NCI-H345 (cell line): ENCODE measurements at places on chromosomes 13 and 19.

- no peak for DNase-seq
Observed at GRCh38 chr19:7645163-7645562, 8.3 kb downstream of the STXBP2 start.

- no peak for DNase-seq
Observed at GRCh38 chr19:29118389-29118788, 94.6 kb downstream of the UQCRFS1 start.

DNA sequence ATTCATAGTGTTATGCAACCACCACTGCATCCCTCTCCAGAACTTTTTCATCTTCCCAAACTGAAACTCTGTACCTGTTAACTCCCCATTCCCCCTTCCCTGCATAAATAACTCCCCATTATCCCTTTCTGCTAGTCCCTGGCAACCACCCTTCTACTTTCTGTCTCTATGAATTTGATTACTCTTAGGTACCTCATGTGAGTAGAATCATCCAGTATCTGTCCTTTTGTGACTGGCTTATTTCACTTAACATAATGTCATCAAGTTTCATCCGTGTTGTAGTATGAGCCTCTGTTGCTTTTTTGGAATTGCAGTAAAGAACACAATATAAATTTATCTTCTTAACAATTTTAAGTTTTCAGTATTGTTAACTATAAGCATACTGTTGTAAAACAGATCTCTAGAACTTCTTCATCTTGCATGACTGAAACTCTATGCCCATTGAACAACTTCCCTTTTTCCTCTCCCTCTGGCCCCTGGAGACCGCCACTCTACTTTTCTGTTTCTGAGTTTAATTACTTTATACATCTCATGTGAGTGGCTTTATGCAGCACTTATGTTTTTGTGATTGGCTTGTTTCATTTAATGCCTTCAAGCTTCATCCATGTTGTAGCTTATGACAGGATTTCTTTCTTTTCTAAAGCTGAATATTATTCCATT, 87.3 kb upstream of the ABCC4 start:
- no peak for DNase-seq

- DNase-seq = no peak
Observed at GRCh38 chr19:17869114-17869608, 2.6 kb upstream of the SLC5A5 start.

- DNase-seq = no peak
Observed at GRCh38 chr19:1467490-1468273, 11.3 kb downstream of the C19orf25 start.

DNA sequence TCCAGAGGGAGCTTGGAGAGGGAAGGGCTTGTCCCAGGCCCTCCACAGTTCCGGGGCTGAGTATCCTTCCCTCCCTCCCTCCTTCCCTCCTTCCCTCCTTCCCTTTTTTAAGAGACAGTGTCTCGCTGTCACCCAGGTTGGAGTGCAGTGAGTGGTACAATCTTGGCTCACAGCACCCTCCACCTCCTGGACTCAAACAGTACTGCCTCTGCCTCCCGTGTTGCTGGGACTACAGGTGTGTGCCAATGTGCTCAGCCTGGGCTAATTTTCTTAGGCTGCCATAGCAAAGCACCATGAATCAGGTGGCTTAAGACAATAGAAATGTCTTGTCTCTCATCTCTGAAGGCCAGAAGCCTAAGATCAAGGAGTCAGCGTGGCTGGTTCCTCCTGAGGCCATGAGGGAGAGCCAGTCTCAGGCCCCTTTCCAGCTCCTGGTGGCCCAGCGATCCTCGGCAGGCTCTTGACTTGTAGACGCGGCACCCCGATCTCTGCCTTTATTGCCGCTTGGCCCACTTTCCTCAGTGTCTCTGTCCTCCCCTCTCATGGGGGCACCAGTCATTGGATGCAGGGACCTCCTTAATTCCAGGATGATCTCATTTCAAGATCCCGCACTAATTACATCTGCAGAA, 47.5 kb downstream of the CRTC1 start:
- DNase-seq = no peak

DNA sequence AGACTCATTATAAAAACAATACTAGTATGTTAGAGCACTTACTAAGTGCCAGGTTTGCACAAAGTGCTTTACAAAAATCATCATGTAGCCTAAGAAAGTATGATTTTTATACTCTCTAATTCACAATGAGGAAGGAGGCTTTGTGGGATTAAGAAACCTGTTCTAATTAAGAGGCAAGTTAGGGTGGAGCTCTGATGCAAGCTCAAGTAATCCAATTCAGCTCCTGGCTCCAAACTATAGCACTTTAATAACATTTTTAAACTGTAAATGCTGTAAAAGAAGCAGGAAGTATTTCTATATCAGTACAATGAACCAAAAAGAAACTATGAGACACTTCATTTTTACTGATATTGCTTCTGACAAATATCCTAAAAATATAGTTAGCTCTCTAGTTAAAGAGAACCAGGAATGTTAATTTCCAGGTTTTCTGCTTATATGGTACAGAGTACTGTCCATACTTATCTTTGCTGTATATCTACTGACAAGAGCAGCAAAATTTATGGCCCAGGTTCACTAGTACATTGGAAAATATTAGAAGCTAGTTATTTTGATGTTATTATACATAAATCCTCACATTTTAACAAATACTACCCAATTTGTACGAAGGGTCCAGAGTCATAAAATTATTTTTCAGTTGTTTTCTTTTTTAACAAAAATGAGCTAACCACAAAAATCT, 482.0 kb downstream of the DIAPH3 start:
- DNase-seq = no peak

DNA sequence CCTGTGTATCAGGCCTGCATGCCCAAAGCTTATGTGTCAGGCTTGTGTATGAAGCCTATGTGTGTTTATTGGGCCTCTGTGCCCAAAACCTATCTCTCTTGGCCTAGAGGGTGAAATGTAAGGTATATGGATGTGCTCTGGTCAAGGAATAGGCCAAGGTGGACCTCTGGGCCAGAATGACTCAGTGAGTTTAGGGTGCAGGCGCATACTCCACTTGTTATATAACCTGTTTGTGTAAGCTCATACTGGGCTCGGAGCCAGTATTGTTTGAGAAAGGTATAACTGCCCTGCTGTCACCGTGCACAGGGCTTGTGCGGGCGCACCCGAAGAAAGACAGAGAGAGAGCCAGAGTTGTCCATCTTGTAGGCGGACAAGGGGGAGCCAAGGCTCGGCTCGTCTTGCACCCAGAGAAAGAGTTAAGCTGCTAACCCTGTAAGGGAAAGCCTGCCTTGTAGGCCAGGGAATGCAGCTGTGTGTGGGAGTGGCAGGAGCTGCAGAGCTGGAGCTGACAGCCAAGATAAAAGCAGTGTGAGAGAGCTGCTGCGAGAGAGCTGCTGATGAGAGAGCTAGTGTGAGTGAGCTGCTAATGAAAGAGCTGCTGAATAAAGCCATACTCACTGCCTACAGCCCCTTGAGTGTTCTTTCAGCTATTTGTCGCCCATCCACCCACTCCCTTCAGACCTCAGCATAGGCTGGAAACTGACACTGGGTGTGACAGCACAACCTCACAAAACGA, 43.4 kb upstream of the N4BP2L1 start:
- no peak for DNase-seq

DNA sequence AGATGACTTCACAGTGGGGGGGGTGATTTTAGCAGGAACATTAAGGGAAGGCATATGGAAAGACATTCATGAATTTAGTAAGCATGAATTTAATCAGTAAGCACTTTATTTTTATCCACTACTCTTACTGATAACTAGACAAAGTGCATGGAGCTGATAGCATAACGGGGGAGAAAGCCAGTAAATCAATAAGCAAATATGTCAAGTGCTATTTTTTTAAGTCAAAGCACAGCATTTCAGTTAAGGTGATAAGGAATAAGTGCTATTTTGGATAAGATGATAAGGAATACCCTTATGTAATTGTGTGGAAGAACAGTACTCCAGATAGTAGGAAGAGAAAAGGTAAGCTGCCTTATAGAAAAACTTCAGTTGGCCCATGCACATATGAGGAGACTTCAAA, 19.4 kb downstream of the UFM1 start:
- no peak for DNase-seq

DNA sequence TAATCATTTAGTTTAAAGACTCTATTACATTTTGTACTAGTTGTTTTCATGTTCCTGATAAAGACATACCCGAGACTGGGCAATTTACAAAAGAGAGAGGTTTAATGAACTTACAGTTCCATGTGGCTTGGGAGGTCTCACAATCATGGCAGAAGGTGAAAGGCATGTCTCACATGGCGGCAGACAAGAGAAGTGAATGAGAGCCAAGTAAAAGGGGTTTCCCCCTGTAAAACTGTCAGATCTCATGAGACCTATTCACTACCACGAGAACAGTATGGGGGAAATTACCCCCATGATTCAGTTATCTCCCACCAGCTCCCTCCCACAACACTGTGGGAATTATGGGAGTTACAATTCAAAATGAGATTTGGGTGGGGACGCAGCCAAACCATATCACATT, 129.2 kb downstream of the PAN3 start:
- no peak for DNase-seq

DNA sequence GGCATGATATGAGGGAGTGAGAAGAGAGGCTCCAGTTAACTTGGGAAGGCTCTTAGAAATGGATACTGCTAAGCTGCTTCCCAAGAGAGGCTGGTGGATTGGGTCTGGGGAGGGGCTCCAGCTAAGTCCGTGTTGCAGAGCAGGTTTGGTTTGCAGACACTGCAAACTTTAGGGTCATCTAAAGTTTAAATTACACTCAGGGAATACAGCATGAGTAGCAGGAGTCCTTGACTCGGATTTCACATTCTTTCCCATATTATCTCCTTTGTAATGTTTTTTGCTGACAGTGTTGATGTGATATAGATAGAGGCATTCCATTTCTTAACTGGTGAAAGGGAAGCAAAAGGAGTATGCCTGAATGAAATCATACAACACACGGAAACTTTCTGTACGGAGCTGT, 31.9 kb downstream of the SGCG start:
- no peak for DNase-seq

GRCh38 chr19:32206065-32206464, 139.3 kb upstream of the ZNF507 start:
- no peak for DNase-seq

- no peak for DNase-seq
Observed at GRCh38 chr19:7618348-7618747, 11.0 kb downstream of the XAB2 start.

DNA sequence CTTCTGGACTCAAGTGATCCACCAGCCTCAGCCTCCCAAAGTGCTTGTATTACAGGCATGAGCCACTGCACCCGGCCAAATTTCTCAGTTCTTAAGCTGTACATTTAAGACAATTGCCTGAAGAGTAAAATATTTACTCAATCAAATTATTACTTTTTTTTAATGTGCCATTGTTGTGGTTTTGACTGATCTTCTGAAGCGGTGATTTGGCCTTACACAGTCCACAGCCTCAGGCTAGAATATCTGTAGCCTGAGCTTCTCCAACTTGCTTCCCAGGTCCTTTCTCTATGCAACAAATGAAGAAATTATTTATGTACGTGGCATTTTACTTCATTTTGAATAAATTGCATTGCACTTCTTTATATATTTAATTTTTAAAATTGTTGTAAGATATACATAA, 281.3 kb downstream of the KLF5 start:
- no peak for DNase-seq

- DNase-seq = no peak
Observed at GRCh38 chr13:50161052-50161451, 145.8 kb downstream of the KCNRG start.

GRCh38 chr19:42594617-42595489, at the start of gene CEACAM8:
TSS of gene CEACAM8 (minus strand) at chr19:42594924. CDS start at chr19:42594828, 96 bp downstream.
- DNase-seq = no peak

DNA sequence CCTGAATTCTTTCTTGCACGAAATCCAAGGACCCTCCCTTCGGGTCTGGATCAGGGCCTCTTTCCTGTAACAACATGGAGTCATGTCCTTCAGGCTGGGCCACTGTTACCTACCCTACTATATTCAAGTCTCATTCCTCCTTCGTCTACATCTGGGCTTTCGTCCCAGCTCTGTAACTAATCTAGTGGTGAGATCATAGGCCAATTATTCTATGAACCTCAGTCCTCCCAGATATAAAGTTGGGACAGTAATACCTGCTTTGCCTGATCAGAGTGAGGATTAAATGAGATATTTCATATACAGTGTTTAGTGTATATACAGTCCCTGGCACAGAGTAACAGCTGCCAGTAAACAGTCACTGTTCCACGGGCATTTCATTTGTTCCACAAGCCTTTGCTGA, 48.3 kb upstream of the ATP12A start:
- DNase-seq = no peak

- DNase-seq = no peak
Observed at GRCh38 chr19:35399948-35400772, 29.3 kb downstream of the GPR42 start.

GRCh38 chr13:46575818-46576221, 22.9 kb downstream of the LRCH1 start:
- DNase-seq = no peak

- DNase-seq = no peak
Observed at GRCh38 chr13:40506592-40507446, 159.6 kb downstream of the FOXO1 start.

GRCh38 chr13:27076421-27076820, 95.2 kb downstream of the USP12 start:
- no peak for DNase-seq

DNA sequence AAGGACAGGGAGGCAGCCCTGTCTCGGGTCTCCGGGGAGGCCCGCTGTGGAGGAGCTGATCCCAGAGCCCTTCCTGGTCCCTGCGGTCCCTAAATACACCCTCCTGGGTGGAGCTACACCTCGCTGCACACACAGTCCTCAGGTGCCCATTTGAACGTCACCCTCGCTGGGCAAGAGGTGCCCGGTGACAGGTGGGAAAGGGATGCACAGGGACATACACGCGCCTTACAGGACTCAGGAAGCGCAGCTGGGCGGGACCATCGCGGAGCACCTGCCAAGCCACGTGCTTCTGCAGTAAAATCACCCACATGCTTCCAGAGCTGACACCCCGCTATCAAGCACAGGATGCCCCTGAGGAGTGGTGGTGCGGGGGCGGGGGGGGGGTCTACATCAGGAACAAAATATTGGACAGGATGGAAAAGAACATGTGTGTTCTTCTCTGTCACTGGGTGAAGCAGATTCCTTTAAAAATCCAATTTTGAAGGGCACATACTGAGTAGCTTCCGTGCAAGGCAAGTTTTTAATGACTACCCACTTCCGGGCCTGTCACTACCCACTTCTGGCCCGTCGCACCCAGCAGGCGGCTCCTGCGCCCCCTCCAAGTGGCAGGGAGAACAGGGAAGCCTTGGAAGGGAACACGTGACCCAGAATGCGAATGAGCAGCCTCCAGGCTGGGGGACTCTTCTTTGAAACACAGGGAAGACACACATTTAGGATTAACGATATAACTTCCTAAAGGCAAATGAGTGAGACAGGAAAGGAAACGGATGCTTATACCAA, 78.9 kb downstream of the COL4A1 start:
- no peak for DNase-seq
